GM10248 (cell line): ENCODE measurements at places on chromosomes 5 and 9.

DNA sequence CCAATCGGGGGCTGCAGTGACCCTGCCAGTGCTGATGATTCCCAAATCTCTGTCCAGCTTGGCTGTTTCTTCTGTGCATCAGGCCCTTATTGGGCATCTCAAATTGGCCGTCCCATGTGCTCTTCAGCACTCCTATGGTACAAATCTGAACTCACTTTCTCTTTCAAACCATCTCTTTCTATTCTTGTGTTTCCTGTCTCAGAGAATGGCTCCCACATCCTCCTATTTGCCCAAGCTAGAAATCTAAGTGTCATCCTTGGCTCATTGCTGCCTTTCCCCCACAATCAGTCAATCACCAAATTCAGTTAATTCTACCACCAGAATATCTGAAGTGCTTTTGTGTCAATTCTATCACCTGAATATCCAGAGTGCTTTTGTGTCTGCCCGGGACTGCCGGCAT is 336.6 kb downstream of the CWC27 start:
- peak; percentile 29 for DNase-seq

- DNase-seq = no peak
These were observed 66.5 kb downstream of the COX7C start for GRCh38 chr5:86684222-86684621.

- no peak for DNase-seq
These were observed 75.9 kb downstream of the SLC38A9 start for GRCh38 chr5:55636177-55636576.

DNA sequence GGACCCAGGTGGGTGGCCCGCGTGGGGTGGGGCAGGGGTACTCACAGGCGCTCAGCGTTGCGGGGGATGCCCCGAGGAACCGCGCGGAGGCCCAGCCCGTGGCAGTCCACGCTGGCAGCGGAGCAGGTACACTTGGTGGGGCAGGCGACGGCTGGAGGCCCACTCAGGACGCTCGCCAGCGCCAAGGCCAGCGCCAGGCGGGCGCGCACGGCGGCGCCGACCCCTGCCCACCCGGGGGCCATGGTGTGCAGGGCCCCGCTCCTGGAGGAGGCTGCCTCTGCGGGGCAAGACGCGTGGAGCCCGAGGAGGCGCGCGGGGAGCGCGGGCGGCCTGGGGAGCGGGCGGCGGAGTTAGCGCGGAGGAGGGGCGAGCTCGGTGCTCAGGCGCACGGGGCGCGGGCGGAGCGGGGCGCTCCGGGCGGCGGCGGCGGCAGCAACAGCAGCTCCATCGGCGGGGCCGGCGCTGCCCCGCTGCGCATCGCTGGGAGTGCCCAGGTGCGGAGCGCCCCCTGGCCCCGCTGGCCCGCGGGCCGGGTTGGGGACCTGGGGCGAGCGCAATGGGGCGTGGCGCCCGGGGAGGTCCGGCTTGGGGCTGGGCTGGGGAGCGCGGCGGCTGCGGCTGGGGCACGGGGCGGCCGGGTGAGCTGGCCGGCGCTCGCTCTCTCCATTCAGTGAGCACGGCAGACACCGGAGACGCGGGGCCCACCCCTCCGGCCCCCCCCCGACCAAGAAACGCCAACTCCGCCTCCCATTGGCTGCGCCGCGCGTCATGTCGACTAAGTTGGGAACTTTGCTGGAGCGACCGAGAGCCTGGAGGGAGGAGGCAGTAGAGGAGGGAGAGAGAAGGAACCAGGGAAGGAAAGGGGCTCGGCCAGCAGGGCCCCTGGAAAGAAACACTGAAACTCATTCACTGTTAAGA is at the start of gene SLIT3:
TSS of gene SLIT3 (minus strand) at position 672 of the 918 bp plus-strand sequence. CDS start at position 242, 430 bp downstream.
- no peak for DNase-seq

DNA sequence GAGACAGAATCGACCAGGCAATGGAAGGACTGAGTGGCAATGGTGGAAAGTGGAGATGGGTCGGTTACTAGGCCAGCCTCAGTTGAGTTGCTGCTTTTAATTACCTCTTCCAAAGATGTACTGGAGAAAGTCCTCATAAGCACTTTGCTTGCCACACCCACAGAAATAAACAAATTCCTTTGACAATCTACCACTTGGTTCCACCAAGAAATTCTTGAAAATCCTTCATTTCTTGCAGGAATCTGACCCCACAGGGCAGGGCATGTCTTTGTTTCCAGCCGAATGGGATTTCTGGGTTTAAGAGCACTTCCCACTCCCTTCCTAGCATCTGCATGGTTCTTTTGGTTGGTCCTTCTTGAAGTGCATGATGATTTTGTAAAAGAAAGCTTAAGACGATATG is 54.5 kb downstream of the ADAMTS12 start:
- no peak for DNase-seq

DNA sequence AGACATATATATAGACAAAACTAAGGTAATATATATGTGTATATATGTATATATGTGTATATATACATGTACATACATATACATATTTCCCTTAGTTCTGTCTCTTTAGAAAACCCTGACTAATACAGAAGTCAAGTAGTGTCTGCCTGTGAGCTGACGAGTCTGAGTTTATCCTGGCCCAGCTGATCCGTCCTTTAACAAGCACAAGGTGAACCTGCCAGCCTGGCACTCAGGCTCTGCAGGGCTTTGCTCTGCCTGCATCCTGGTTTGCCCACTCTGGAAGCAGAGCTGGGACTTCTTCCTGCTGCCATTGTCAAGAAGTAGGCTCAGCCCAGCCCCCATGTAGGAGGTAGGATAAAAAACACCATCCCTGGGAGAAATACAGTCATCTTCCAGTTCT is 388.0 kb downstream of the ICE1 start:
- DNase-seq = no peak

DNA sequence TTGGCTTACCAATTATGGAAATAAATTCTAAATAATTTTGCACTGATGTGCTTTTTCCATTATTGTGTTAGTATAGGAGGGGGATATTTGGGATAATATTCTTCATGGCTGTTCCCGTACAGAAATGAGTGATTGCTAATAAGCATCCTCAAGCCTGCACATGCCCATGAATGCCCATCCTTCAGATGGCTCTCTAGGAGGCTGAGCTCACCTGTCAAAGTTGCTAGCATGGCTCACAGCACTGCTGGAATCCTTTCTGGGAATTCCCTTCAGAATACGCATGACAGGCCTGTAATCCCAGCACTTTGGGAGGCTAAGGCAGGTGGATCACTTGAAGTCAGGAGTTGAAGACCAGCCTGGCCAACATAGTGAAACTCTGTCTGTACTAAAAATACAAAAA is 124.1 kb downstream of the NXNL2 start:
- no peak for DNase-seq

DNA sequence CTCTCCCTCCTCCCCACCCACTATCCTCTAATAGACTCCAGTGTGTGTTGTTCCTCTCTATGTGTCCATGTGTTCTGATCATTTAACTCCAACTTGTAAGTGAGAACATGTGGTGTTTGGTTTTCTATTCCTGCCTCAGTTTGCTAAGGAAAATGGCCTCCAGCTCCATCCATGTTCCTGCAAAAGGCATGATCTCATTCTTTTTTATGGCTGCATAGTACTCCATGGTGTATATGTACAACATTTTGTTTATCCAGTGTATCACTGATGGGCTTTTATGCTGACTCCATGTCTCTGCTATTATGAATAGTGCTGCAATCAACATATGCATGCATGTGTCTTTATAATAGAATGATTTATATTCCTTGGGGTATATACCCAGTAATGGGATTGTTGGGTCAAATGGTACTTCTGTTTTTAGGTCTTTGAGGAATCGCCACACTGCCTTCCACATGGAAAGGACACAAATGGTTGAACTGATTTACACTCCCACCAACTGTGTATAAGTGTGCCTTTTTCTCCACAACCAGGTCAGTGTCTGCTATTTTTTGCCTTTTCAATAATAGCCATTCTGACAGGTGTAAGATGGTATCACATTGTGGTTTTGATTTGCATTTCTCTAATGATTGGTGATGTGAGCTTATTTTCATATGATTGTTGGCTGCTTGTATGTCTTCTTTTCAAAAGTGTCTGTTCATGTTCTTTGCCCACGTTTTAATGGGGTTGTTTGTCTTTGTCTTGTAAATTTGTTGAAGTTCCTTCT is 96.5 kb upstream of the DAB2 start:
- no peak for DNase-seq

- no peak for DNase-seq
These were observed 17.4 kb downstream of the AMBP start for GRCh38 chr9:114060711-114061110.

DNA sequence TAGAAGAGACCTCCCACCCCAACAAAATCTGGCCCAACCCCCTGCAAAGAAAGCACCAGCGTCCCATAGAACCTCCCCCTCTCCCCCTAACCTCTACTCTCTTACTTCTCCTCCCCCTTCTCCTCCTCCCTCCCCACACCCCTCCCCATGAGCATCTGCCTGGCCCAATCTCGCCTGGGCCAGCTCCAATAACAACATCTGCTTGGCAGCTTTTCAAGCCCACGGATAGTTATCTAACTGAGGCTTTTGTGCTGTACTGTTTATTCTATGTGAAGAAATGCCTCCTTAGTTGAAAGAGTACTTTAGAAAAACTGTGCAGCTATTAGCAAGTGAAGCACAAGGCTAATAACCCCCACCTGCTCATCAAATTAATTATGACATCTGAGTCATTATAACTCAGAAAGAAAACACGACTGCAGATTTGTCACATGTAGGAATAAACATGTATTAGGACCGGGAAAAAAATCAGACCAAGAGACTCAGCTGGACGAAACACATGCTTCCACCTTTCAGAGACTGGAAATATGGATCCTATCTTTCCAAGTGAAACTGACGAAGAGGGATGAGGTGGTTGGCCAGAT is 42.8 kb downstream of the NFIB start:
- no peak for DNase-seq

DNA sequence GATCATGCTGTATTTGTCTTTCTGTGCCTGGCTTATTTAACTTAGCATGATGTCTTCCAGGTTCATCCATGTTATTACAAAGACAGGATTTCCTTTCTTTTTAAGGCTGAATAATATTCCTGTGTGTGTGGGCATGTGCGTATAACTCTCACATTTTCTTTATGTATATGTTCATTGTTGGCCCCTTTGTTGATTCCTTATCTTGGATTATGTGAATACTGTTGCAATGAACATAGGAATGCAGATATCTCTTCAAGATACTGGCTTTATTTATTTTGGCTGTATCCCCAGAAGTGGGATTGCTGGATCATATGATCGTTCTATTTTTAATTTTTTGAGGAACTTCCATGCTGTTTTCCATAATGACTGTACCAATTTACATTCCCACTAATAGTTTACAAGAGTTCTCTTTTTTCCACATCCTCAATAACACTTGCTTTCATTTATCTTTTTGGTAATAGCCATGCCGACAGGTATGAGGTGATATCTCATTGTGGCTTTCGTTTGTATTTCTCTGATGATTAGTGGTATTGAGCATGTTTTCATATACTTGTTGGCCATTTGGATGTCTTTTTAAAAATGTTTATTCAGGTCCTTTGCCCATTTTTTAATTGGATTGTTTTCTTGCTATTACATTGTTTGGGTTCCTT is 38.0 kb downstream of the CREBRF start:
- DNase-seq = no peak

DNA sequence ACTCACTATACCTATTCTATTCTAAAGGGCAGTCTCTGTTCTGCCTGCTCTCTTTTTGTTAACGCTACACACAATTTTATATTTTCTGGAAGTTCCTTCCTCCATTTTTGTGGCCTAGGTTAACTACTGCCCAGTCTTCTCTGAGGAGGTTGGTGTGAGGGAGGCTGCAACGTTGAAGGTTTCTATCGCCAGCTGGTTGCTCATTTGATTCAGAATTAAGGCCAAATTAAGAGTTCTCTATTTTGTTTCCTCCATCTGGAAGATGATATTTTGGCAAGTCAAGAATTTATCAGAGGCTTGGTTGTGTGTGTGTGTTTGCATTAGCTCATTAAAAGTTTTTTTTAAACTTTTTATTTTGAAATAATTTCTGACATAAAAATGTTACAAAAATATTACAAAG is 175.1 kb downstream of the ARHGAP26 start:
- DNase-seq = no peak

GRCh38 chr9:72911816-72912215 is 41.0 kb downstream of the ALDH1A1 start:
- no peak for DNase-seq

DNA sequence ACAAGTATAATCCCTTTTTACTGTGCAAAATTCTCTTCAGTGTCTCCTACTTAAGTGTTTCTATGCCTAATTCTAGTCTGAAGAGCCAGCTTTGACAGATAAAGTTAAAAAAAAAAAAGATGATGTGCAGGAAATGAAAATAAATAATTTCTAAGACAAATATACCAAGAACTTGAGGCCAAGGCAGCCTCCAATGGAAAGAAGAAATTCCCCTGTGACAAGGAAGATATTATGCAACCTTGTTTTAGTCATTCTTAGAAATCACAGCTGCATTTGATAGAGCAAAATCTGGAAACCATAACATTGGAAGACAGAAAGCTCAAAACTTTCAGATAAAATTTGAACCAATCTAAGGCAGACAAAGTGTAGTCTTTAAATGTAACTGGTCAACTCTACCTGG is 375.9 kb upstream of the TLE4 start:
- no peak for DNase-seq

DNA sequence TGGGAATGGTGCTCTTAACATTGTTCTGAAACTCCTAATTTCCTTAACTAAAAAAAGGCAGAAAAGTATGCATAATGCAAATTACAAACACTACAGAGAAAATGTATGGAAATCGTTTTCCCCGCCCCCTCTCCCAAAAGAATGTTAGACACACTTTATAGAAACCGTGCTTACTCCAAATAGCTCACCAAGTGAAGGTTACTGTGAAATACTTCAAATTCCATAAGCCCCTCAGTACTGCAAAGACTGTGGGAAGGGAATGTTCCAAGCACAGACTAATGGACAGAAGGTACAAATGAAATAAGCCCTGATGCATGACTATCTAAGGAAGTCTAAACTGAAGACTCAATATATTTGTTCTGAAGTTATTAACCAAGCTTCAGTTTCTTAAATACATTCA is 12.5 kb downstream of the MAPKAP1 start:
- no peak for DNase-seq

GRCh38 chr5:76781775-76782174 is 37.1 kb upstream of the F2RL1 start:
- no peak for DNase-seq

DNA sequence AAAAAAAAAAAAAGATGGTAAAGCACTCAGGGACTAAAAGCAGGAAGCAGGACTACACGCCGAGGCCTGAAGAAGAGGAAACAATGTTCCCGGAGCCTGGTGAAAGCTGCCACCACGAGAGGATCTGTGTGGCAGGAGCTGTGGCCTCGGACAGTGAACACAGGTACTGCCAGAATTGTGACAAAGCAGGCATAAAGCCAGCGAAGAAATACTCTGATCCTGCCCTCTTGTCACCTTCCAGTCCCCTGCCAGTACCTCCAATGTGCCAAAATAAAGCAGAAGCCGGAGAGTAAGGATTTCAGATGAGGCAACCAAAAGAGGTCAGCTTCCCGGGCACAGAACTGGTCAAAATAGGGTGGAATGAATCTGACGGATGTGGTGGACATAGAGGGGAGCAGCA is 211.5 kb upstream of the TARS1 start:
- DNase-seq = no peak
